ENCODE measurements at places on chromosomes 2 and 18. TPM values are rescaled to one million over a fixed set of nuclear protein-coding genes. Genes with fewer than 3 reads are reported as not detected.

Gene CYP1B1
- 4.1 TPM for total RNA-seq

Gene MRPL33
- 60.6 TPM for total RNA-seq

Gene MBD5
- 31.4 TPM for total RNA-seq

Gene TAF4B
- total RNA-seq: 13.3 TPM

Gene FAP
- not detected for total RNA-seq

Gene GPR45
- not detected for total RNA-seq

Gene LRATD1
- 2.3 TPM for total RNA-seq

Gene PCARE
- total RNA-seq: not detected

Gene TRABD2A
- total RNA-seq: 7.5 TPM

Gene CEP76
- total RNA-seq: 16.9 TPM

Gene ZC3H8
- total RNA-seq: 7.0 TPM

Gene OTOS
- total RNA-seq: not detected

Gene TBR1
- not detected for total RNA-seq

Gene GKN2
- total RNA-seq: not detected

Gene MOGAT1
- total RNA-seq: 0.62 TPM

Gene C2orf80
- 0.39 TPM for total RNA-seq

Gene CYP27C1
- 2.9 TPM for total RNA-seq

Gene CRIM1
- total RNA-seq: 25.1 TPM

Gene G6PC2
- total RNA-seq: not detected

Gene DCDC2C
- not detected for total RNA-seq

Gene LINC00305
- not detected for total RNA-seq

Gene MCEE
- 19.1 TPM for total RNA-seq

Gene LHCGR
- total RNA-seq: 0.31 TPM

Gene RIT2
- 1.4 TPM for total RNA-seq

Gene RGPD8
- 8.3 TPM for total RNA-seq

All from WTC11 (cell line).